Fibroblast of the conjunctiva (primary cell): ENCODE measurements at places on chromosomes 7 and 10.

DNA sequence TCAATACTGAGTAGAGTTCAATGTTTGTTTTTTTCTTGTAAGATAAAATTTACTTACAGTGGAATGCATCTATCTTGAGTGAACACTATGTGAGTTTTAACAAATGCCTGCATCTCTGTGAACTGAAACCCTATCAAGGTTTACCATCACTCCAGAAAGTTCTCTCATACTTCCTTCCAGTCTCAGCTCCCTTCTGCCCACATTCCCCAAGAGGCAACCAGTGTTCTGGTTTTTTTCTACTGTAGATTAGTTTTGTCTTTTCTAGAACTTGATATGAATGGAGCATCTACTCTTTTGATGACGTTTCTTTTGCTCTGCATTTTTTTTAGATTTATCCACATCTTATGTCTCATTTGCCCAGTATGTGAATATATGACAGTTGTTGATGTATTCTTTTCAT, 17.1 kb downstream of the WIPI2 start:
- DNase-seq = no peak

- no peak for DNase-seq
Observed at GRCh38 chr10:92184977-92185376, 105.9 kb downstream of the CPEB3 start.

GRCh38 chr7:131011976-131012375, 278.0 kb upstream of the KLF14 start:
- peak; percentile 84 for DNase-seq

DNA sequence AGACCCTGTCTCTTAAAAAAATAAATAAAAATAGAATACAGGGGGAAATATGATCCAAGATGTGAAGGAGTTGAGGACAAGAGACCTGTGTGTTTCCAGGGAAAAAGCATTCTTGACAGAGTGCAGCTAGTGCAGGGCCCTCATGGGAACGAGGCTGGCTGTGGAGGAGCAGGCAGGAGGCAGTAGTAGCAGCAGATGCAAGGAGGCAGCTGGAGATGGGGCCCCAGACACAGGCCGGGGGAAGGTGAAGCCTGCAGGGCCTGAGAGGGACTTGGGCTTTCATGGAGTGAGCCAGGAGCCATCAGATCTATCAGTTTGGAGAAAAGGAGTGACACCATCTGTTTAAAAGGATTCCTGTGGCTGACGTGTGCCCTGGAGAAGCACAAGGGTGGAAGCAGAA, 71.4 kb upstream of the ZNF438 start:
- no peak for DNase-seq

- no peak for DNase-seq
Observed at GRCh38 chr10:128867819-128868218, 599.2 kb upstream of the MGMT start.

GRCh38 chr7:3722396-3722922, 421.4 kb downstream of the SDK1 start:
- DNase-seq = peak; percentile 13

DNA sequence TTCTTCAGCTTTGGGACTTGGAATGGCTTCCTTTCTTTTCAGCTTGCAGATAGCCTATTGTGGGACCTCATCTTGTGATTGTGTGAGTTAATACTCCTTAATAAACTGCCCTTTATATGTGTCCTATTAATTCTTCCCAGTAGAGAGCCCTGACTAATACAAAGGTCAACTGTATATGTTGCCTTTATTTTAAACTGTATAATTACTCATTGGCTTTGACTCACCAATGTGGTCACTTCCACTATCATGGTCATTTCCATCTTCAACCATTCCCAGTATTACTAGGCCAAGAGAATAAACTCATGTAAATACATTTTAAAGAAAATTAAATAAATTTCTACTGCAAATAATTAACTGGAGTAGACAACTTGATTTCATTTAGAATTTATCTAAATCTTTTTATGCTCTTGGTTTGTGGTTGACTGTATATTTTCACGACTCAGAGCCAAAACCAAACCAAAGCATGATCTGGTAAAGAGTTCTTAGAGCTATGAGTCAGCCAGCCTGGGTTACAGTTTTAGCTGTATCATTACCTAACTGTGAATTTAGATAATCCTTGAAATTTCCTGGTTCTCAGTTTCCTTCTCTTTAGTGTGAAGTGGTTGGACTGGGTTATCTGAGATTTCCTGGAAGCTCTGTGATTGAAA, 188.4 kb downstream of the PPP1R3A start:
- DNase-seq = no peak

- no peak for DNase-seq
Observed at GRCh38 chr7:7639421-7639820, 1.1 kb upstream of the UMAD1 start.

- no peak for DNase-seq
Observed at GRCh38 chr10:17854044-17854652, 45.0 kb downstream of the MRC1 start.
